OCI-LY7 (cell line): ENCODE measurements at places on chromosomes 12 and 14.

DNA sequence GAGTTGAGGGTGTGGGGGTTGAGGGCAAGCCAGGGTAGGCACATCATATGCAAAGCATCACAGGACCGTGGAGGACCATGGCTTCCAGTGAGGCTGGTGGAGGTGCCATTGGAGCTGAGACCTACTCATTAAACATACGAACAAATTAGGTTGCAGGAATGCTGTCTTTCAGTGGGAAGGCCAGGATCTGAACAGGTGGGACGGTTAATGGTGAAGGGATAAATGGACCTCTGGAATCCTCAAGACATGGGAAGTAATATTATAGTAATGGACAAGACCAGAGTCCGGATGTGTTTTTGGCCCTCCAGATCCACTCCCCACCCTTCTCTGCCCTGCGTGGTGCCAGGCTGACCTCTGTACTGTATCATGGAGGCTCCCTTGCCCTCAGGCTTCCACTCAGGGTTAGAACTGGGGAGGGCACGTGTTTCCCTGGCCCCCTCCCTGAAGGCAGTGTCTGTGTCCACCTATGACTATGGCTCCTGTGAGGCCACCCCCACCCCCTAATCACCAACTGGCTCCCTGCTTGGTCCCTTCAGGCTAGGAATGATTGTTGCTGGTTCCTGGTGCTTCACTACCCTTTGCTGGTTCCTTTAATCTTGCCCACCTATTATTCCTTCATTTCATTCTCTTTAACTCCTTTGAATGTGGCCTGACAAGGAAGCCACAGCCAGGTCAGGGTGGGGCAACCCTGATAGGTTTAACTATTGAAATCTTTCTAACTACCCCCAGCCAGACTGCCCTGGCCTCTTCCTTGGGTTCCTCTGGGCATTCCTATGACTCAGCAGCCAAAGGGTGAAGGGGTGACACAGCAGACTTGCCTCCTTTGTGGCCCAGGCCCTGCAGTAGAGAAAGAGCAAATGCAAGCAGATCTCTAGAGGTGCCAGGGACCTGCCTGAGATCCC lies 10.7 kb downstream of the DHRS2 start:
- no peak for DNase-seq

DNA sequence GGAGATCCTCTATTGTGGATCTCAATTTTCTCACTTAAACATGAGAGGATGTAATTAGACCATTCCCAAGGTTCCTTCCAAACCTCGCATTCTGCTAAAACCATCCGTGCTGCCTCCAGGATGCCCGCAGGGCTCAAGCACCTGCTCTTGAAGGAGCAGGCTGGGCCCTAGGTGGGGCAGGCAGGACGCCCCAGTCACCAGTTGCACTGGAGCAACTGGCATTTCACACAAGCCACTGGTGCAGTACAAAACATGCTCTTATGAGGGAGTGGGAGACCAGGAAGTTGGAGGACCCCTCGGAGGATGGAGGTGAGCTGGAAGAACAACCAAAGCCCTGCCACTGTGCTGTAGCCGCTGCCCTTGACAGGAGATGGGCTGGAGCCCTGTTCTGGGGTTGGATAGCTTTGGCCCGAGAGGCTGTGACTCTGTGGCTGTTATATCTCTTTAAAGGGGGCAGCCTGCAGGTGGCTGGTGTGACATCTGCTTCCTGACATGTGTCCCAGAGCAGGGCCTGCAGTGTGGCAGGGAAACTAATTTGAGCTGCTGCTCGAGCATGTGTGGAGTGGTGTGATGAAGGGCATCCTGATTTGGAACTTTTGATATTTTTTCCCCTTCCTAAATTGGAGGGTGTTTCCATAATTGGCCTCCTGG lies 122.2 kb downstream of the CRACR2A start:
- DNase-seq: peak; percentile 33

DNA sequence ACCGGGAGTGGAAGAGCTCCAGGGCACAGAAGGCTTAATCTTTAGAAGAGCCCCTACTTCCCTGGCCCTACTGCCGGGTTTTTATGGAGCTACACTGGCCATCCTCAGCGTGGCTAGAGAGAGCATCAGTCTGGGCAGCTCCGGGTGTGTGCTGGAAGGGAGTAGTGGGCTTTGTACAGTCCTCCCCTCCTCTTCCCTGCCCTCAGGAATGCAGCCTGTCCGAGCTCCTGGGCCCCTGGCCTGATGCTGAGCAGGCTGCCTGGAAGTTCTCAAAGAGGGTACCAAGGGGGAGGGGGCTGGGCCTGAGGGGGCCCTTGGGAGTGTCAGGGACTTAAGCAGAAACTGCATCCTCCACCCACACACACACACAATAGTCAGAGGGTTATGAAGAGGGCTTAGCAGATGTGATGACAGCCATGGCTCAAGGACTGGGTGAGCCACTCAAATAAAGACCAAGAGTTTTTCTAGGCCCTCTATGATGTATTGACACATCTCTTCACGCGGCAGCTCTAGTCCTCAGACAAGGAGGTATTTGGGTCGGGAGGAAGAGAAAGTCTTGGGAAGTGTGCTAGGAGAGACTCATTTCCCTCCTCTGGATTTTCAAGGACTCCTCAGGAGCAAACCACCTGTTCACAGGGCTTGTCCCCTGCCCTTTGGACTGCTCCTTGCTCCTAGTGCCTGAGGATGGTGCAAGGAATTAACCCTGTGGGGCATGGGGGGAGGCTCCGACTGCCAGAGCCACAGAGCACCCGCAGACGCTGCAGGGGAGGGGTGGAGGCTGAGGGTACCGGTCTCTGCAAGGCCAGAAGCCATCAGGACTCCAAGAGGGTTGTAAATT lies 16.5 kb upstream of the FIGNL2 start:
- no peak for DNase-seq

- DNase-seq: no peak
These were observed 95.4 kb upstream of the CDKN3 start for GRCh38 chr14:54301359-54301758.

DNA sequence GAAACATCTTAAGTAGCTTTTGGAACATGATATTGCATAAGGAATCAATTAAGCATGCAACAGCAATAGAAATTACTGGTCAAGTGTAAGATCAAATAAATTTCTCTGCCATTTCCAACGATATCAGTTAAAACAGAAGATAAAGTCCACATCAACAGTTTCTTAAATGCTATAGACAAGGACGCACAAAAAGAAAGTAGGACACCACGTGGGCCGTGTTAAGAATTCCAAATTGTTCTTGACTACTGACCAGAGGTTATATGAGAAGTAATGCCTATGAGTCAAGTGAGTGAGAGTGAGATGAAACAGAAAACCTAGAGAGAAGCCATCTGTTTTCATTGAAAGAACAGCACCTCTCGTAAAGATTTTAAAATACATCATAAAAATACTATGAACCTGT lies 318.2 kb downstream of the TMEM117 start:
- no peak for DNase-seq

DNA sequence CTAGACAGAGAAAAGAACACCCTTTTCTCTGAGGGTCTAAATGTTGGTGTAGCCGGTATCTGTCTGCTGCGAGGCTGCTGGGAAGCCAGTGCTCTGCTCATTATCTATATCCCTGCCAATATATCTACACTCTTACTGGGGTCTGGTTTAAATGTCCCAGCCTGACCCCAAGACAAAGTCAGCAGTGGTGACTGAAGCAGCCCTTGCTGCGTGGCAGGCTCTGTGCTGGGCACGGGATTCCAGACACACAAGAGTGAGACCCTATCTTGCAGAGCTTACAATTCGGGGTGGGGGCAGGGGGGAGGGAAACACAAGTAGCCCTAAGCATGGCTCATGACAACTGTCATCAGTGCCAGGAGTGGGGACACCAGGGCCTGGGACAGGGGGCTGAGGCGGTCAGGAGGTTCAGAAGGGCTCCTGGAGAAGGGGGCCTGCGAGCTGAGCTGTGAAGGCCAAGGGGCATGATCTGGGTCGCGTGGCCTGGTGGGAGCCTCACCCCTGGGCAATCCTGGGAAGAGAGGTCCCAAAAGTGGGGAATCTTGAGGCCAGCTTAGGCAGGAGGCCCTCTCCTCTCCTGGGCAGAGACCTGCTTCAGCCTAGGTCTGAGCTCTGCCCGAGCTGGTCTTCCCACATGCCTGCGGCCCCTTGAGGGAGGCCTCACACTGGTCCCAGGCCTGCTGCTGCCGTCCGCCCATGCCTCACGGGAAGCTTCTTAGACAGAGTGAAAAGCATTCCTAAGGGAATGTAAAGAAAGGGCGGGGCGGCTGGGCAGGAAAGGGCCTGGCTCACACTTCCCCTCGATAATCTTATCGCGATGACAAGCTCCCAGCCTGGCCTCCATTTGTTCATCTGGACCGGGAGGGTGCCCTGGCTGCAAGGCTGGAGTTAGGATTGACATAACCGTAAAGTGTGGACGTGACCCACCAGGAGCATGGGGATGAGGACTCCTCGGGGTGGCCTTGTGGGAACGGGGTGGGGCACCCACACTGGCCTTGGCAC lies 7.3 kb upstream of the RCOR1 start:
- no peak for DNase-seq
